Head of caudate nucleus (tissue), 42 donors: ENCODE measurements at places on chromosomes 4 and X.

DNA sequence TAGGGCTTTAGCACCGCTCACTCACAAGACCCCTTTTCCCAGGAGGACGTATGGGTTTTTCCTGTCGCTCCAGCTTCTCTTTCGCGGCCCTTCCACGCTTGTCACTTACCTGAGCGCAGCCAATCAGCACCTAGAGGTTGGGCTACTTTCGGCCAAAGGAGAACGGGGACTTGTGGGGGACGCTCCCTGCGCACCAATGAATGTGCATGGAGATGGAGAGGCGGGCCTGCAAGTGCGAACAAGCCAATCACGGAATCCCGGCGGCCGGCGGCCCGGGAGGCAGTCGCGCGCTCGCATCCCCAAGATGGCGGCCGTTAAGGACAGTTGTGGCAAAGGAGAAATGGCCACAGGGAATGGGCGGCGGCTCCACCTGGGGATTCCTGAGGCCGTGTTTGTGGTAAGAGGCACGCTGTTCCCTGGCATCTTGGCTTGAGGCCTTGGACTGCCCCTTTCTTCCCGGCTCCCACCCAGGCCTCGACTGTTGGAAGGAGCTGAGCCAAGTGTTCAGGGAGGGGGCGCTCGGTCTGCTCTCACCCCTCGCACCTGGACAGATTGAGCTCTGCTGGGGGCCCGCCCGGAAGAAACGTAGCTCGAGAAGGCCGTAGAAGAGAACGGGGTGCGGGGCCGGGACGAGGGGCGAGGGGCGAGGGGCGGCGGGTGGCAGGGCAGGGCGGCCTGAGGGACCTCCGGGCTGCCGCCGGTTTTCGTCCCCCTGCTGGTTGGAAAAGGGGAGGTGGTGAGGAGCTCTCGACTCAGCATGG lies at the start of gene VBP1:
Gene VBP1, plus strand, starts transcription at position 282 of the 761 bp plus-strand sequence. Its CDS starts 23 bp downstream, at position 305.
- peak; percentile 93 for DNase-seq

GRCh38 chr4:123288309-123289025 lies 108.1 kb upstream of the SPRY1 start:
- no peak for DNase-seq

DNA sequence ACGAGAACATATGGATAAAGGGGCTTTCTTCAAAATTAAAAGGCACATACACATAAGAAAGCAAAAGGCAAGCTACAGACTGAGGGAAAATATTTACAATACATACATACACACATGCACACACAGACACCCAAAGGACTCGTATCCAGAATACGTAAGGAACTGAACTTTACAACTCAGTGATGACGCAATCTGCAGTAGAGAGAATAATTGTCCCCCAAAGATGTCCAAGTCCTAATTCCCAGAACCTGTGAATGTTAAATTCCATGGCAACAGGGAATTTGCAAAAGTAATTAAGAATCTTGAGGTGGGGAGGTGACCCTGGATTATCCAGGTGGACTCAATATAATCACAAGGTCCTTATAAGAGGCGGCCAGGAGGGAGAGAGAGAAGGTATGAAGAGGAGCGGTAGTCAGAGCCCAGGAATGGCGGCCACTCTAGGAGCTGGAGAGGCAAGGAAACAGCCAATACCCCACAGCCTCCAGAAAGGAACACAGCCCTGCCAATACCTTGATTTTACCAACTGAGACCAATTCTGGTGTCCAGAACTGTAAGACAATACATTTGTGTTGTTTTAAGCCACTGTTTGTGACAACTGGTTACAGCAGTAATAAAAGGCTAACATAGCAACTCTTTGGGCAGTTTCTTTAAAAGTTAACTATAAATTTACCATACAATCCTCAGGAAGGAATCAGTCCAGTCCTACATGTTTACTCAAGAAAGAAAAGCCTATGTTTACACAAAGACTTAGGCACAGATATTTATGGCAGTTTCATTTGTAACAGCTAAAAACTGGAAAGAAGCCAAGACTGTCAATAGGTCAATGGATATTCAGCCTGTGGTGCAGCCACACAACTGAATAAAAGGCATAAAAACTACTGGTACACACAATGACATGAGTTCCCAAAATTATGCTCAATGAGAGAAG lies 27.3 kb upstream of the STS start:
- DNase-seq: no peak

- DNase-seq: no peak
Measured at GRCh38 chrX:12751887-12752286, 39.3 kb upstream of the PRPS2 start.

GRCh38 chr4:54447304-54447703 lies 210.5 kb upstream of the KIT start:
- no peak for DNase-seq

GRCh38 chr4:109177096-109177810 lies 125.2 kb downstream of the COL25A1 start:
- DNase-seq: no peak

- no peak for DNase-seq
Measured at GRCh38 chr4:120007191-120007871, 59.3 kb downstream of the MAD2L1 start.

- no peak for DNase-seq
Measured at GRCh38 chr4:76960014-76960413, 10.5 kb downstream of the SEPTIN11 start.

DNA sequence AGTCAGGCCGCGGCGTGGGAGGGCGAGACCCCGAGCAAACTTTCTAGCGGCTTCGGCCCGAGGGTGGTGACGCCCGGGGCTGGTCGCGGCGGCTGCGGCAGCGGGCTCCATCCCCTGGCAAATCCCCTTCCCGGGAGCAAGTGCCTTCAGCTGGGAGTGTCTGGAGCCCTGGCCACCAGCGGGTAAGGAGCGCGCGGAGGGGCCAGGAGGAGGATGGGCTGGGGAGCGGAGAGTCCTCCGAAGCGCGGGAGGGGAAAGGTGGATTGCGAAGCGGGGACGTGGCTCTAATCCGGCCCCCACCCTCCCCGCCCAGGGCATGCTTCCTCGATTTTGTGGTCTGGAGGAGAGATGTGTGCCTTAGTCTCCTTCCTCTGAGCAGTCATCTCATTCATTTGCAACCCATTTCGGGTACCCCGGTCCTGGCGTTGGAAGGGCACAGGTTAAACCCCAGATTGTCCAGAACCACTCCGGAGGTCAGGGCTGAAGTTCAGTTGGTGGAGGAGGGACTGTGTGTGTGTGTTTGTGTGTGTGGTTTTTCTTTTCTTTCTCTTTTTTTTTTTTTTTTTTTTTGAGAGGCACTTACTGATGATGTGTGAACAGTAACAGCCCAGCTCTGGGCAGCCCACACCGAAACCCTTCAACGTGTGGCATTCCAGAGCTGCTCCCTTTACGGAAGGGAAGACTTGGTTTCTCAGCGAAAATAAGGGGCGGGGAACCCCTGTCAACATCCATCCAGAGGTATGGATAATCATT lies 516 bp downstream of the SGMS2 start:
- DNase-seq: peak; percentile 5

- no peak for DNase-seq
Measured at GRCh38 chr4:56217343-56217890, 169.9 kb downstream of the AASDH start.

- DNase-seq: no peak
Measured at GRCh38 chr4:89752932-89753598, 83.9 kb downstream of the SNCA start.

DNA sequence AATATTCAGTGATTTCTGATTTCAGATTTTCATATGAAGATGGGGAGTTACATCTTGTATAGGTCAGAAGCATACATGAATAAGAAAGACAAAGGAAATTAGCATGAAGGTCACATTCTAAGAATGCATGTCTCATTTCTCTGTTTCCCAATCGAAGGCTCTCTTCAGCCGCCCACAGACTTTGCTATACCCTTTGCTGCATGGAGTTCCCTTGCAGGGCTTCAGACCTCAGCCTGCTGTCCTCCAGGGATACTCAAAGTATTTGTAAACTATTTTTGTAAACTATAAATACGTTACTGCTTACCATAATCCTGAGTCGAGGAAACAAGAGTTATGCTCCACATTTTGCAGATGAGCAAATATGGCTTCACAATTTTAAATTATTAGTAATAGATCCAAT lies 738.4 kb downstream of the PCDH18 start:
- no peak for DNase-seq

- DNase-seq: no peak
Measured at GRCh38 chrX:117989512-117989911, 127.1 kb downstream of the KLHL13 start.

GRCh38 chr4:151530783-151531182 lies 121.8 kb downstream of the FHIP1A start:
- DNase-seq: no peak

DNA sequence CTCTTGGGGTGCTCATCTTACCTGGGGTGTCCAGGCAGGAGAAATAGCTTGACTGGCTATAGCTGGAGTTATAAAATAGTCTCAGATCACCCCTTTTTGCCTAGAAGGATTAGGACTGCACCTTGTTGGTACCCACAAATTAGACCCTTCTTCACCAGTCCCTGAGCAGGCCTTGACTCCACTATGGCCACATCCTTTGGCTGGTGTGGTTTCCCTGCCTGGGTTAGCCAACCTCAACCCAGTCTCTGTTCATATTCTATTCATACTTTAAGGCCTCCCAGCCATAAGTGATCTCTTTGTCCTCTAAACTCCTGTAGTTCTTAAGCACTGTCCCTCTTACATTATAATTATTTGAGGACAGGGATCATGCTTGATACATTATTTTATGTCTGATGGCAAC lies 69.4 kb downstream of the ARX start:
- no peak for DNase-seq

DNA sequence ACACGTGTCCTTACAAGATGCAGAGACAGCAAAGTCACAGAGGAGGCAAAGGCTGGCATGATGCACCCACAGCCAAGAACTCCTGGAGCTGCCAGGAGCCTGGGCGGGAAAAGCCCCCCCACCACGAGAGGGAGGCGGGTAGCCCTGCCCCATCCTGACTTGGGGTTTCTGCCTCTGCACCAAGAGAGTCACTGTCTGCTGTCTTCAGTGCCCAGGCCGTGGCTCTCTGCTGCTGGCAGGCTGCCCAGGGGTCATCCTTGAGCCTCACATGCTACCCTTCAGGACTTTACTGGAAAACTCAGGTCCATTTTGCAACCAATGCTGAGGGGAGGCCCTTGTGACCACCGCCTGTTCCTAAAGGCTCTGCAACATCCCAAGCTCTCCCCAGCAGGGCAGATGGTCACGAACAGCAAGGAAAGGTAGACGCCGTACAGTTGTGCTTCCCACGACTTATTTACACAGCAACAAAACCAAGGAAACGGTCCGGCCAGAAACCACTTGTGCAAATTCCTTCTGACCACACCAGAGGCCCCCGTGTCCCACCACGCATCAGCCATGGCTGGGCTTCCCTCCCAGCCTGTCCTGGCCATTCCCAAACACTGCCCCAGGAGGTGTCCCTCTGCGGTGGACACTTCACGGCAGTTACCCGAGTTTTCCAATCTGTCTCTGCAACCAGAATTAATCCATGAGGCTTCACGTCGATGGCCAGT lies 56.9 kb downstream of the ACOX3 start:
- no peak for DNase-seq

DNA sequence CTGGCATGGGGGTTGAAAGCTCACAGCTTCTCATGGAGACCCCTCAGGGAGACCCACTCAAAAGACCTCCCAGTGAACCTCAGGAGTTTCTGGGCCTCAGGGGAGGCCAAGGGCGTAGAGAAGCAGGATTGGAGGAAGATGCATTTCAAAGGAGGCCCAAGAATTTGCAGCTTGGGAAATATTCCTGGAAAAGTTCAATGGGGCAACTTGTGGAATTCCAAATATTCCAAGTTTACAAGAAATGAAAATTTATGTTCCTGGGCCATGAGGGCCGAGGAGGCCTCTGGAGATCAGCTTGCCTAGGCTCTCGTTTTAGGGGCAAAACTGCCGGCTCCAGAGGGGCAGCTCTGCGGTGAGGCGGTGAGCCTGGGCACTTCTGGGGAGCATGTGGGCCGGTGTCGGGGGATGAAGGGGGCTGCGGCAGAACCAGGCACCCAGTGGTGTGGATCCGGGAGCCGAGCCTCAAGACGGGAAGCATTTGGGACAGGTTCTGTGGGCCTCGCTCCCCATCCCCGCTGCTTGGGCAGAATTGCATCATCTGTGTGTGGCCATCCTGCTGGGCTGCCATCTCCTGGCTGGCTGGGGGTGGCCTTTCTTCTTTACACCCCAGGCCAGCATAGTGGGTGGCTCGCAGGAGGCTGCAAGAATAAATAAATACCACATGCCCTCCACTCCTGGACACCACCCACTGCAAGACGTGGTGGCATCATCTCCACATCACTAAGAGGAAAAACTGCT lies 54.6 kb upstream of the GPR78 start:
- DNase-seq: no peak

- DNase-seq: no peak
Measured at GRCh38 chrX:155956649-155957048, 40.8 kb upstream of the IL9R start.

- no peak for DNase-seq
Measured at GRCh38 chr4:92339676-92340075, 35.9 kb downstream of the GRID2 start.

- DNase-seq: no peak
Measured at GRCh38 chr4:145984563-145984962, 45.9 kb upstream of the ZNF827 start.

- no peak for DNase-seq
Measured at GRCh38 chr4:119629142-119629471, 503 bp upstream of the PDE5A start.

DNA sequence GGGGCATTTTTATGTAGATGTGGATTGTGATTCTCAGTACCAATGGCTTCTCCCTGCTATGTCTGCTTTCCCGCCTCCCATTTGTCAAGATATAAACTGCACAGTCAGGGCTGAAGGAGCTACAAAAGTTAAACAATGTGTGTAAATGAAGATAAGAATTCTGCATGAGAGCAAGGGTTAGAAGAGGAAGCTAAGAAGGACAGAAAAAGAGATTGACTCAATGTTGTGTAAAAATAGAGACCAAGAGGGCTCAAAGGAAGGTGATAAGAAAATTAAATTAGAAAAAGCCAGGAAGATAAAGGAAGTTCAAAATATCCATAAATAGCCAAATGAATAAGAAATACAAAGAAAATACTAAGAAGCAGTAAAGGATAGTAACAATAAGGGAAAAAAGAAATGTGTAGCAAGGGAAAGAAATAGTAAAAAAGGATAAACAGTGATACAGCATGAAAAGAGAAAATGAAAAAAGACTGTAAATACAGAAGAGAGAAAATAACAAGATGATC lies 82.5 kb downstream of the AMELX start:
- no peak for DNase-seq

DNA sequence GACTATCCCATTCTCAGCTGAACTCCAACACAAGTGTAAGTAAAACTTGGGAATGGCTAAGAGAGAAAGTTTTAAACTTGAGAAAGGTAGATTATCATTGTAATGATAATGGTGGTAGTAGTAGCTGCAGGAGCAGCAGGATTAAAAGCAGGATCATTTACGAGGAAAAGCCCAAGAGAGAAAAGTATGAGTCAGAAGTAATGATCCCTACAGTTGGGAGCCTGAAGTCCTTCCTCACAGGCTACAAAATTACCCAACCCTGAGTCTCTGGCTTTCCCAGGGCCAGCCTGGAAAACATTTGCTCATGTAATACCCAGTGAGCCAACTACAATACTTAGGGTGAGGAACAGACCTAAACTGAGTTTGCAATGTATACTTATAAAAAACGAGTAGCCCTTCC lies 4.4 kb upstream of the PRDM8 start:
- DNase-seq: no peak

DNA sequence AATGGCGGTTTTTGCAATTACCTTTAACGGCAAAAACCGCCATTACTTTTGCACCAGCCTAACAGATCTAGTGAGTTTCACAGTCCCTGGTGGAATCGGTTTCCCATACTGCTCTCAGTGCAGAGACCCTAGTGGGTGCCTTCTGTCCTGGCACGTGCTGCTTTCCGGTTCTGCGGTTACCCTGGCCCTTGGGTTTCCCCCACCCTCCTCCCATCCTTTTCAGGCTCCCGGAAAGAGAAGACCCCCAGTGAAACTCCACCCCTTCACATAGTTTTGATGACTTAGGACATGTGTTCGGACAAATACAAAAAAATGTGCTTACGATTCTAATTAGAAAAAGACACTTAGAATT lies 36.9 kb downstream of the NLGN3 start:
- no peak for DNase-seq
